Adipose tissue (tissue), 3 donors: ENCODE measurements at places on chromosomes 5 and 9. TPM values are rescaled to one million over a fixed set of nuclear protein-coding genes. Genes with fewer than 3 reads are reported as not detected.

WHRN gene
- 7.0 TPM for polyA plus RNA-seq

PPP1R26 gene
- 5.9 TPM for polyA plus RNA-seq

HDAC3 gene
- polyA plus RNA-seq, result 35.3 TPM

FAXDC2 gene
- 5.5 TPM for polyA plus RNA-seq

OR1Q1 gene
- polyA plus RNA-seq, result not detected

TNC gene
- 9.8 TPM for polyA plus RNA-seq

WDR31 gene
- 1.5 TPM for polyA plus RNA-seq

EFNA5 gene
- polyA plus RNA-seq, result 5.4 TPM

PTGDS gene
- 22.4 TPM for polyA plus RNA-seq

C7 gene
- polyA plus RNA-seq, result 477 TPM

MYOZ3 gene
- polyA plus RNA-seq, result 0.79 TPM

AGPAT2 gene
- polyA plus RNA-seq, result 1,820 TPM

CCDC171 gene
- 0.97 TPM for polyA plus RNA-seq

FAM169A gene
- not detected for polyA plus RNA-seq

CYLC2 gene
- not detected for polyA plus RNA-seq

COL5A1 gene
- polyA plus RNA-seq, result 7.0 TPM

FGF10 gene
- 3.5 TPM for polyA plus RNA-seq

MAMDC4 gene
- 7.2 TPM for polyA plus RNA-seq

PCDHGA10 gene
- polyA plus RNA-seq, result 0.79 TPM

PCDHGB6 gene
- polyA plus RNA-seq, result 1.0 TPM

PCDHGB4 gene
- polyA plus RNA-seq, result 0.60 TPM

KCNIP1 gene
- 0.09 TPM for polyA plus RNA-seq

SMIM33 gene
- polyA plus RNA-seq, result not detected

TTC1 gene
- 17.5 TPM for polyA plus RNA-seq
